ENCODE measurements at places on chromosomes 7 and 10.

DNA sequence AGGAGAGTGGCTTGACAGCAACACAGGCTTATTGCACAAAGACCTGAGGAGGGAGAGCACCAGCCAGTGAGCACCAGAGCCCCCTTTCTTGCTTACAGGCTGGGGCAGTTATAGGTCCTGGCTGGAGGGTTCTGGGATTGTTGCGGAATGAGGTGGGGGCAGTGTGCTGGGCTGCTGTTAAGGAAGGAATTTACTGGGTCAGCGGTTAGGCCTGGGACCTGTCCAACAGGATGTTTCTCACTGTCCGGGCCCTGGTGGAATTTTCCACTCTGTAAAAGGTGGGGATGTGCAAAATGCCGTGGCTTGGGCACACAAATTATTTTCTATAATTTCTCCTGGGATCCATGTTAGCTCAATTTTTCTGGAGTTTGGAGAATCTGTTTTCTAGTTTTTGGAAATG lies 757.3 kb downstream of the TYW1 start:
- no peak for DNase-seq

DNA sequence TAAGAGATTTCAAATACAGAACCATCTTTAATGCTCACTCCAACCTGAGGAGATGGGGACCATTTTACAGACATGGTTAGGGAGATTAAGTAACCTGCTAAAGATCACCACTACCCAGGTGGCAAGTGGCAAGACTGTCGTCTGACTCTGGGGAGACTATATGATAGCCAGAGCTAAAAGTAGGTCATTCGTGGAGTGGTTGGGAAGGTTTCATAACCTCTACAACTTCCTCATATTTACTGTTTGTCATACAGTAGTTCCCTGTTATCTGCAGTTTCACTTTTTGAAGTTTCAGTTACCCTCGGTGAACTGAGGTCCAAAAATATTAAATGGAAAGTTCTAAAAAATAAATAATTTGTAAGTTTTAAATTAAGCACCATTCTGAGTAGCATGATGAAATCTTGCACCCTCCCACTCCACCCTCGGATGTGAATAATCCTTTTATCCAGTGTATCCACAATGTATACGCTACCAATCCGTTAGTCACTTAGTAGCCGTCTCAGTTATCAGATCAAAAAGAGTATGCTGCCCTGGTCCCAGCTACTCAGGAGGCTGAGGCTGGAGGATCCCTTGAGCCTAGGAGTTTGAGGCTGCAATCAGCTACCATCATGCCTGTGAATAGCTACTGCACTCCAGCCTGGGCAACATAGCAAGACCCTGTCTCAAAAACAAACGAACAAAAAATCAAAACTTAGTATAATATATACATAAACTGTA lies 14.9 kb upstream of the LGI1 start:
- DNase-seq: no peak

- no peak for DNase-seq
These were observed 12.0 kb downstream of the JCAD start for GRCh38 chr10:30047430-30047829.

GRCh38 chr7:101386558-101387231 lies 24.0 kb downstream of the COL26A1 start:
- DNase-seq: peak; percentile 77

- DNase-seq: no peak
These were observed 1.5 kb downstream of the GNB2 start for GRCh38 chr7:100675105-100675451.

DNA sequence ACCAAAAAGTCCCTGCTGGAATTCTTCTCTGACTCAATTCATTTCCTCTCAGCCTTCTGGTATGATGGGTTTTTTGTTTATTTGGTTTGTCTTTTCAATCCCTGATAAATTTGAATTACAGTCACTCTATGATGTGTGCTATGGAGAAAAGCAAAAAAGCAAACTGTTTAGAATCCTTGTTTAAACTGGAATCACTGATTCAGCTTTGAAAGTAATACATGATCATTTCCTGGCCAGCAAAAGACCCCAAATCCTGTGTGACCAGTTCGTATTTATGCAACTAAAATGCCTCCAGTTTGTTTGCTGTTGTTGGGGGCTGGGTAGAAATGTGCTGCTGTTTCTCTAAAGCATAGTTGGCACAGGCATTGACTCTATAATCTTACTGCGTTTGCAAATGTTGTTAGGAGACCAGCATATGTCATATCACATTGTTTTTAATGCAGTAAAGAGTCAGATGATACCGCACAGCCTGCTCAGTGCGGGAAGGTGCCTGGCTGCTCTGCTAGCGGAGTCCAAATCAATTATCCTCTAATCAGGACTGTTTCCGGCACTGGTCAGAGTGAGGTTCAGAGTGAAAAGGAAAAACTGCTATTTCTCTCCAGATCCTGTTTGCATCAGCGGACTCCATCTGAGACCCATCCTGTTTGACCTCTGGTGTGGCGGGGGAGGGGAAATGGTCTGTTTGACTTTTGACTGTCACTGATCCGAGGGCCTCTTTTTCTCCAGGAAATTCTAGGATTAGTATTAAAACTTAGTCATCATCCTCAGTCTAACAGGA lies 40.6 kb upstream of the ADD3 start:
- no peak for DNase-seq

DNA sequence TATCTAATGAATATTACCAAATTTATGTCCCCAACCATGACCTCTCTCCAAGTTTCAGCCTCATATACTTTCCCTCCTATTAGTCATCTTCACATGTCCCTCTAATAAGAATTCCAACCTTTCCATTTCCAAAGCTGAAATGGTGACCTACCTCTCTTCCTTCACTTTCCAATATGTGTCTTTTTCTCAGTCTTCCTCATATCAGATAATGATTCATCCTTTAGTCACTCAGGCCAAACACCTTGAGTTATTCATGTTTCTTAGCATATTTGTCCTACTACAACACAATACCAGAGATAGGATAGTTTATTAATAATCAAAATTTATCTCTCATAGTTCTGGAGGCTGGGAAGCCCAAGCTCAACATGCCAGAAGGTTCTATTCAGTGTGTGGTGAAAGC lies 318.5 kb upstream of the ZWINT start:
- no peak for DNase-seq

- DNase-seq: no peak
These were observed 38.1 kb downstream of the CFAP46 start for GRCh38 chr10:132904181-132904813.

DNA sequence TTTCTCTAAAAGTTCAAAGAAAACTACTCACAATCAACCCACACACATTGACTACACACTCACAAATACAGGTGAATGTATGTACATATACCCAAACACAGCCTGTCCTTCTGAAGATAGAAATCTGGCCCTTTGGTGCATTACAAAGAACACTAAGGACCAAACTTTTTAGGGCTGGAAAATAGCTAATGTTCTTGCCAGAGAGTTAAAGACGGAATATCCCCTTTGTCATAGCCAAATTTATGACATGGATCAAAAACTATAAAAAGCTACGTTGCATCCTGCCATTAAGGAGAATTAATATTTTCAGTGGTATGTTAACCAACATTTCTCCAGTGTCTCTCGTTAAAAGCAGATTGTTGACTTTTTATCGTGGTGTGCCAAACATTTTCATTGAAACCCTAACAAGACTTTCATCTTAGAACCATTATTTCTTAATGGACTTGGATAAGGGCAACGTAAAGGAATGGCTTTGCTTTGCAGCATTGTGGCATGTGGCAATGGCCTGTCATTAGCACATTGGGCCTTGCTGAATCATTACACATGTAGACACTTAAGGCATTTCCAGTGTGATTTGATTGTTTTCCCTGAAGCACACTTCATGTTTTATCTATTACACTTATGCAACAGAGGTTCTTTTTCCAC lies 150.9 kb upstream of the MEOX2 start:
- DNase-seq: no peak

DNA sequence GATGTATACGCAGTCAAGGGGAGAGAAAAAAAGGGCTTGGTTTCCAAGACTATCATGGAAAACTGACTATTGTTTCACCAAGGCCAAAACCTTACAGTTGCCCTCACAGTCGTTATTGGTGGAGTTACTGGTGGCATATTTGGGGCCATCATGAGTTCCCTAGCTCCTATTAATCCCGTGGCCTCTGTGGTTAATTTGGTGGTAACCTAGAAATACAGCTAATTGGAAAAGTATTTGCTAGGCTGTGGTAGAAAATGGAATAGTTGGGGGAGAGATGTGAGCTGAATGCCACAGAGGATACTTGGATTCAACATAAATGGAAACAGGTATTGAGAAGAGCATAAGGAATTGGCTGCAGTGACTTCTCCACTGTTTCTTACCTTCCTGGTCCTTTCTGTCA lies 450.7 kb downstream of the KCNMA1 start:
- no peak for DNase-seq

GRCh38 chr10:43126759-43127424 lies 11.4 kb upstream of the CSGALNACT2 start:
- DNase-seq: no peak

- no peak for DNase-seq
These were observed 183.1 kb downstream of the GPAM start for GRCh38 chr10:112000466-112000865.

- peak; percentile 12 for DNase-seq
These were observed 92.2 kb upstream of the DDC start for GRCh38 chr7:50657341-50657873.

DNA sequence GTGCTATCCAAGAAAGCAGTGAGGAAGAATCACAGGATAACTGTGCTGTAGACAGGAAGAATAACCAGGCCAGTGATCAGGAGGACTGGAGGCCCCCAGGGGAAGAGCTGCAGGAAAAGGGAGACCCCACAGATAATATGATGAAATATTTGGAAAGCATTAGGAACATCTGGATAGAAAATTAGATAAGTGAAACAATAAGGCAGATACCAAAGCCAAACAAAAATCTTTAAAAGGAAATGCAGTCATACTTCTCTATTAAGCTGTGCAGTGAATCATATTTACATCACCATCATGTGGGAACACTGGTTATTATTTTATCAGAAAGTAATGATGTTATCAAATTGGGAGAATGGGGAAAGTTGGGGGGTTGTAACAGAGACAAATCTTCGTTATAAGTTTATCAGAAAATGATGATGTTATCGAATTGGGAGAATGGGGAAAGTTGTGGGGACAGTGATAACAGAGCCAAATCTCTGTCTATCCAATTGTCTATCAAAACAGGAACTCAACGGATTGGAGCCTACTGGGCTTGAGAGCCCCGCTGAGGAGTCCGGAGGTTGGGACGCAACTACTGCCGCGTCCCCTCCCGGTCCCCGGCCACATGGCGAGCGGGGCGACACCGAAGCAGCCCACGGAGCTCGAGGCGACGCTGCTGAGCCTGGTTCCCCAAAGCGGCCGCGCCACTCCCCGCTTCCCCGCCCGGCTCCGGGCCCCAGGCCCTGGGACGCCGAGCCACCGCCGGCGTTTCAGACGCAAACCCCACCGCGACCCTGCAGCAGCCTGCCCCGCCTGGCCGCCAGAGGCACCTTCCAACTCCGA lies 14.0 kb upstream of the RALA start:
- DNase-seq: peak; percentile 74

- DNase-seq: no peak
These were observed 46.2 kb downstream of the WDR37 start for GRCh38 chr10:1102416-1102815.

GRCh38 chr7:81186691-81187090 lies 267.8 kb upstream of the SEMA3C start:
- no peak for DNase-seq

DNA sequence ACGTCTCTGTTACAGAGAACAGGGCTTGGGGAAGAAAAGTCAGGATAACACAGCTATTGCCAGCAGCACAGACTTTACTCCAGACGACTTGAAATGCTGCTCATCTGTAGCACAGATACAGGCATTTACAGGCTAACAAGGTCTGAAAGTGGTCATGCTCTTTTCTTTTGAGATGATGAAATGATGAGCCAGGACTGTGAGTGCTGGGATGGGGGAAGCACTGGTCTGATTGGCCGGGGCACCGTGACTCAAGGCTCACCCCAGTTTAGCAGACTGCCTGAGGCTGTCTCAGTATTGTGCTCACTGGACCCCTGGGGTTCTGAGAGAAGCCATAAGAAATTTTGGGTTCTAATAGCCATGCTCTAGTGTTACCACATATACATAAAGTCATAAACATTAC lies 12.4 kb downstream of the SMKR1 start:
- DNase-seq: no peak

GRCh38 chr7:150586785-150587152 lies 19.6 kb downstream of the GIMAP4 start:
- DNase-seq: no peak

DNA sequence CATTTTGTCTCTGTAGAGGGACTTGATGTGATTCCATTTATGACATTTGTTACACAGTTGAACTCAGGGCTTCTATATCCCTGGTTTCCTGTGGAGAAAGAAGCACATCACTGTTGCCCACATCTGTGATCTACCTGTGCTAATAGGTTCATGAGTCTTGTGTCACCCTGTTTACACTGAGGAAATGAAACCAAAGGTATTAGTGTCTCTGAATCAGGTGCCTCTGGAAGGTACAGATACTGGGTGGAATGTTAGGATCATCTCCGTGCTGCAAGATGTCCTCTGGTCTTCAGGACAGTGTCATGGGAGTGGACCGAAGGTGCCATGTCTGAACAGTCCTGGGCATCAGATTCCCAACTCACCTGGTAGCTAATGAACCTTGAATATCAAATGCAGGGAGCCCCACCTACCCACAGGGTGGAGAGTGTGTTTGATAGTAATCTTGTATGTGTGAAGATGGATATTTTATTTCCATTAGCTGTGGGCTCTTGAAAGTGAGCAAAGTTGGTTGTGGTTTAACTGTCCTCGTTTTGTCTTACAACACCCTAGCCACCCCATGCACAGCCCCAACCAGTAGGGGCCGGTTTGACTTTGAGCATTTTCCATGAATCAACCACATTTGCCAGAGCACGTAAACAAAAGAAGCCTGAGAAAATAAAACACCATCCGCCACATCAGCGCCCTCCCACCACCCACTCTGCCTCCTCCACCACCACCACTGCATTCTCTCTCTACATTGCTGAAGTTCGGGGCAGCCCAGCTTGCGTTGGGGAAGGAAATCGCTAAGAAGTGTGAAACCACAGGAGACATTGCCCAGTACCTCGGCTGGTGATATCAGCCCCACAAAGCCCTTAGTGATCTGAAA lies 40.7 kb downstream of the TARP start:
- no peak for DNase-seq

All from ecto neural progenitor cell (in vitro differentiated cells).